ENCODE measurements at places on chromosomes 11 and 22. TPM values are rescaled to one million over a fixed set of nuclear protein-coding genes. Genes with fewer than 3 reads are reported as not detected.

The HBB gene
- polyA plus RNA-seq = not detected

GRCh38 chr11:65716774-65717405 is 3.7 kb downstream of the RNASEH2C start:
- no peak for DNase-seq

GRCh38 chr11:122201106-122201505 is 85.1 kb upstream of the BLID start:
- DNase-seq = no peak

DNA sequence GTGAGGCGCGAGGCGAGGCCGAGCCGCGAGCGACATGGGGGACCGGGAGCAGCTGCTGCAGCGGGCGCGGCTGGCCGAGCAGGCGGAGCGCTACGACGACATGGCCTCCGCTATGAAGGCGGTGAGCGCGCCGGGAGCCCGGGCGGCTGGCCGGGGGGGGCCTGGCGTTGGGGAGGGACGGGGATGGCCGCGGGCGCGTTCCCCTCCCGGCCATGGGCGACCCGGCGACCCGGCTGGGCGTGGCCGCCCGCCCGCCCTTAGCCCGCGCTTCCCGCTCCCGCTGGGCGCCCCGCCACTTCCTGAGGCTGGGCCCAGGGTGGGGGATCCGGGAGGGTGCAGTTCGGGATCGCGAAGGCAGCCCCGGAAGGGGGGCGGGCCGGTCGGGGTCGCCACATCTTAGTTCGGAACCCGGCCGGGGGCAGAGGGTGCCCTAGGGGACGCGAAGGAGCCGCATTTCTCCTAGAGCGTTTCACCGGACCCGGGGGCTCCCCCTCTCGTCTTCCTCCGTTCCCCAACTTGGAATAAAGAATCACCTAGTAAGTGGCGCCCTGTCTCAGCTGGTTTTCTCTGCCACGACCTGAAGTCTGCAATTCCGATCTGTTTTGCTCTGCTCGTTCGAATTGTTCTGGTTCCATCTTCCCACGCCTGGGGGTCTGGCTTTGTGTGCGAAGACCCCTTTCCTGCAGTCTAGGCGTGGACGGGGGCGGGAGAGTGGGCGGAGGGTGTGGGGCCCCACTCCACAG is 536 bp downstream of the YWHAH start:
- no peak for DNase-seq

DNA sequence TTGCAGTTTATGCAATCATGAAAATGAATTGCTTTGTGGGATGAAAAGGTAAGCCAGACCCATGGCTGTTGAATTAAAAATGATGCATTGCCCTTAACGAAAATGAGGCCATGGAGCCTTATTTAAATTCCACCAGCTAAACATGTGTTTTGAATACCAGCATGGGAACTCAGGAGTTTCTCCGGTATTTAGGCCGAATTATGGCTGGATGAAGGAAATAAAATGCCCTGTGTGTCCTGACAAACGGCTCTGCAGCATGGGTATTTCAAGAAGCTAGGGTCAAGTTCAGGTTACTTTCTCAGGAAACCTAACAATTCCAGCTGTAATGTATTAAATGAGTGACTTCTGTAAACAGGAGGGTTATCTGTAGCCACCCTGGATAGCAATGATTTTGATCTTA is 38.3 kb downstream of the AMOTL1 start:
- DNase-seq = peak; percentile 55

DNA sequence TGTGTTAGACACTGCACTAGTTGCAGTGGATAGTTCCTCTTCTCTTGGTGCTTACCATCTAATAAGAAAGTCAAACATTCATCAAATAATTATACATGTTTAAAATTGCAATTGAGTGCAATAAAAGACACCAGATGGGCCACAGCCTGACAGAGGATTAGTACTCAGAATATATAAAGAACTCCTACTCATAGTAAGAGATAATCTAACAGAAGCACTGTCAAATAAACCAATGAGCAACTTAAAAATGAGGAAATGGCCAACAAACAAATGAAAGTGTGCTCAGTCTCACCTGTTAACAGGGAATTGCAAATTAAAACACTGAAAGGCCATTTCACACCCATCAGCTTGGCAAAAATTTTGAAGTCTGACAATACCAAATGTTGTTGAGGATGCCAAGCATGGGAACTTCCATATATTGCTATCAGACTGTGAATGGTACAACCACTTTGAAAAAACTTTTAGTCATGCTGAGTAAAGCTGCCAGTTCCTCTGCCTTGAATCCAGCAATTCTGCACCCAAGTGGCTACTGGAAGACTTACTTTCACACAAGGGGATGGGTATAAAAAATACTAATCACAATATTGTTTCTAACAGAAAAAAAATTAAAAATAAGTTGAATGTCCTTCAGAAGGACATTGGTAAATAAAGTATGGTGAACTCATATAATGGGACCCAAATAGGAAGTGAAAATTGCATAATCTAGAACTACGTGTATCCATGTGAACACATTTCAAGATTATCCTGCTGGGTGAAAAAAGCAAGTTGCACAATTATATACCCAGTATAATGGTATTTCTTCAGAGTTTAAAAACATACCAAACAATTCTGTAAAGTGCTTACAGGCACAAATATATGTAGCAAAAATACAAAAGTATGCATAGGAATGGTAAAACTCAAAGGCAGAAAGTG is 41.4 kb upstream of the CREB3L1 start:
- no peak for DNase-seq

- DNase-seq = no peak
Measured at GRCh38 chr11:66694056-66694410, 16.3 kb upstream of the RBM4B start.

GRCh38 chr11:72584939-72585597 is 89.2 kb downstream of the PDE2A start:
- DNase-seq = no peak

- DNase-seq = no peak
Measured at GRCh38 chr11:9823887-9824385, 160.1 kb downstream of the SWAP70 start.

DNA sequence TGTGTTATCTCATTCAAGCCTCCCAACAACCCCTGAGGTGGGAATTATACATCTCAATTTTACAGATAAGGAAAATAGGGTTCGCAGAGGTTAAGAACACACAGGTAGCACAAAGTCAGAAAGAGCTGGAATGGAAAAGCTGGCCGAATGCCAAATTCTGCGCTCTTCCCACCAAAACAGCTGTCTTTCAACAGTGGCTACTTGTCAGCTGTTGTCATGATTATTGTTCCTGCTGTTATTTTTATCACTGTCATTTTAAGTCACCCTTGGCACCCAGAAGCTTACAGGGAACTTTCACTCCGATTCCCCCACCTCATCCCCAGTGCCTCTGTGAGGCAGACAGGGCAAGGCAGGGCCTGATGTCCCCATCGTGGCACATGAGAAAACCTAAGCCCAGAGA is 74.5 kb upstream of the CSNK2A3 start:
- DNase-seq = no peak

GRCh38 chr11:74550991-74551753 is 41.2 kb upstream of the POLD3 start:
- DNase-seq = no peak

DNA sequence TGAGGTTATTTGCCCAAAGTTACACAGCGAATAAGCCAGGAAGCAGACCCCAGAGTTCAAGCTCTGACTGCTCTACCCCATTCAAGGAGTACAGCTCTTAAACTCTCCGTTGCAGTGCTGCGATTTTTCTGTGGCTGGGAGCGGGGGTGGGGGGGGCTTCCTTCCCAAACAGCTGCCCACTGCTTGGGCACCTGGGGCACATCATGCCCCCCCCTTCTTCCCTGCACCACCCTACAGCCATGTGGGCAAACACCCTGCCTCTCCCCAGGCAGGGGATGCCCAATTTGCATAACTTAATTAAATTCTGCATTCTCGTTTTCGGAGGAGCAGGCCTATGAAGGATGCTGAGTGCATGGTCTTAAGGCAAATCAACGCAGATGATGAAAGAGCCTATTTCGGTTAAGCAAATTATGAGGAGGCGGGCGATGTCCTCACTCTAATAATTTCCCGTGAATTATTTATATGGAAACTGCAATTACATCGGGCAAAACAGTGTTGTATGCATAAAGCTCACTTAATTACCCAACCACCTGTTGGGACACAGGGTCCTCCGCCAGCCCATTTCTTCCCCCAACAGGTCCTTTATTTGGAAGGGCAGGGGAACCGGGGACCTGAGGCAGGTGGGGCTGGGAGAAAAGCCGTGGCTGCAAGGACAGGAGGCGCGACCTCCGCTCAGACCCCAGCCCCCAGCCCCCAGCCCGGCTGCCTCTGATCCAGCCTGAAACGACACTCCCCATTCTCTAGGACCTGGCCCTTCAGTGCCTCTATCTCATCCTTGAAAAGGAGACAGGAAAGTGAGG is 610.5 kb downstream of the BUD13 start:
- DNase-seq = no peak

GRCh38 chr11:89495951-89496350 is 4.8 kb upstream of the NOX4 start:
- DNase-seq = peak; percentile 87

- DNase-seq = no peak
Measured at GRCh38 chr11:46696212-46696558, 4.2 kb downstream of the ARHGAP1 start.

DNA sequence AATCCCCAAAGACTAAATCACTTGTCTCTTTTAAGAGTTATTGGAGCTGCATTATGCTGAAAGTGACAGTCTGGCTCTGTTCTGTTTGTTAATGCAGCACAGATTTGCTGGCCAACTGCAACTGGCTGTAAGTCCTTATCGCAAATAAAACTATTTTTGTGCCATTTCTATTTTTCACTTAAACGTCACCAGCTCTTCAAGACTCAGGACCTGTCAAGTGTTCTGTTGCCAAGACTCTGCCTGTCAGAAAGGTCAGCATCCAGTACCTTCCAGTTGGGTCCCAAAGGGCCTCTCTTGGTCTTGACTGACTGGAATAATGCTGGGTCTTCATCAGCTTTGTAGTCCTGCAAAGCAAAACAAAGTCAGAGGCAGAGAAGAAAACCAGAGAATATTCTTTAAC is 45.6 kb downstream of the PITPNB start:
- no peak for DNase-seq

DNA sequence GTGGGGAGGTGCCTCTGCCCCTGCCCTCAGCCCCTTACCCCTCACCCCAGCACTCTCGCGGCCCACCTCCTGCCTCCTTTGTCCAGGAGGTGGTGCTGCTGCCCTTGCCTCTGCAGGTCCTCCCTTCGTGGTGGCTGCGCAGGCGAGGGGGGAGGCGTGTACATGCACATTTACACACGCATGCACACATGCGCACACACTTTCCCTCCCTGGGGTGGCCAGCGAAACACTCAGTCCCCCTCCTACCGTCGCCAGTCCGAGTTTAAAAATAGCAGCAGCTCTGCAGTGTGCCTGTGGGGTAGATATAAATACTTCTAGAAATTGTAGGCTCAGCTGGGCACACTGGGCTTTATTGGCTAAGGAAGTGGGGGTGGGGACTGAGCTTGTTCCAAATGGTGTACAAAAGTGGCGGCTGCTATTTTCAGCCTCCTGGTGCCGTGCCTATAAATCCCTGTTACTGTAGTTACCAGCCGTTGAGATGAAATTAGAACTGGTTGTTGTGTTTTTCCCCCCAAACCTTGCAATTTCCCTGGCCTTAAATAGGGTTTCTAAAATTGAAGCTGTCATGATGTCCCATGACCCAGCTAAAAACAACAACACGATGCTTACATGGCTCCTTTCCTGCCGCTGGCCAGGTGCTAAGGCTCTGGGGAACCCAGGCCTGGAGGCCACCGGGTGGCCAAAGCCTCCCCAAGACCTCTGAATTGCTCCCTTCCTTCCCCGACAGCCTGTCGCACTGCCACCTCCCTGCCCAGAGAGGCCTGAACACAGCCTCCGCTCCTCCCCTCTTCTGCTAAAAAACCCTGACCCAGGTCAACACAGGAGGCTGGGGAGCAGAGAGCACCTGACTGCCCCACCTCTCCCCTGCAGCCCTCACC is 12.4 kb downstream of the PICK1 start:
- no peak for DNase-seq

DNA sequence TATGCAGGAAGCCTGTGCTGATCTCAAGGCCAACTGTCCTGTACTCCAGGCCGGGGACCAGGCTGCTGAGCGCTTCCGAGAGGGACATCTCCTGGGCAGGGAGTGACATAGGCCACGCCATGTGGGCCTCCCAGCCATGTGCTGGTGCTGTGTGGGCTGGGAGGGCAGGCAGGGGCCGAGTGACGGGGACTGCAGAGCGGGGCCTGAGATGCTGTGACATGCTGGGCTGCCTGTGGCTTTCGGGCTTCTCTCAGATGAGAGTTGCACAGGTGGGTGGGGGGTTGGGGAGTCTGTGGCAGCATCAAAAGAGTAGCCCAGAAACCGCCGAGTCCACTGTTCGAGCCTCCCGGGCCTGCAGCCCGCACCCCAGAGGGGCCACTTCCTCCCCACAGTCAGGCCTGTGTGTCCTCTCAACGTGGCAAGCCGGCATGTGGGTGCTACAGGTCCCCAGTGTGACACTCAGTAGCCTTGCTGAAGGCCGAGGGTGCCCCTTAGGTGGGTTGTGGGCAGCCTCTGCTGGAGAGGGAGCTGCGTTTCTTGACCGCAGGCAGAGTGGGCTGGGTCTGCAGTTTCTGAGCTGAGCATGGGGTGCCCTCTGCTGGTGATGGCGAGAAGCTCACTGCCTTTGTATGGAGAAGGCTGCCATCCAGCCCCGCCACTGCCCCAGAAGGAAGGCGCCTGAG is 101.2 kb downstream of the BCR start:
- DNase-seq = no peak

The AMOTL1 gene
- polyA plus RNA-seq = 21.5 TPM

DNA sequence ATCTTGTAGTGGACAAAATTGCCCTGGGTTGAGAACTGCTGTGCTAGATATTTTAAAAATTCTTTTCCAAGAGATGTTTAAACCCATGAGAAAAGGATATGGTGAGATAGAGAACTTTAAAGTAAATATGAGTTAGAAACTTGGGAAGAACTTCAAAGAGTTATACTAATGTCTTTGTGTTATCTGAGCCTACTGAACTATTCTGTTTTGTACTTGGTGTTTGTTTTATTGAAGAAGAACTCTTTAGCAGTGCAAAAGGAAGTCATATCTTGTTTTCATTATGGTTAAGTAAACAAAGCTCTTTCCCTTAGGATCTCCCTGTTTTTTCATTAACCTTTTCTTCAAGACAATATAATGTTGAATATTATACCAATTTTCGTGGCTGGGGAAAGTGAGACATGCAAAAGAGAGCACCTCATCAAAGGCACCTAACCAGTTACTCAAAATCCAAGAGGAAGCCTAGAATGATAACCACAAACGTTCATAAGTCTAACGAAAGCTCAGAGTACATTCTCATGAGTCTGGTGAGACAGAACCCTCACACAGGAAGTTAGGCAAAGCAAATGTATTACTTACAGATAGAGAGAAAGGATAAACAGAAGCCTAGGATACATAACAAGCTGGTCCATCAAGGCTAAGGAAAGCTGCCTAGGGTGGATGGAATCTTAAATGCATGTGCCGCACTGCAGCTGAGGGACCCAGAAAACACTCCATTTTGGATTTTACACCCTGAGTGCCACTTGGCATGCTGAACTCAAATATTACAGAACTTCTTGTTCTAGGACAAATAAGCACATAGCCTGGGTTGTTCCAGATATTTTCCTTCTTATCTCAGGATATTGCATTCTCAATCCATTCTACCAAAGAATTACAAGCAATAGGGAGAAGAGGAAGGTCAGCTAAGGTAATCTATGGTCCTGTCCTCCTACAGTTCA is 112.5 kb upstream of the ANO3 start:
- DNase-seq = no peak
